Choroid plexus epithelial cell (primary cell): ENCODE measurements at places on chromosomes 3 and 15.

DNA sequence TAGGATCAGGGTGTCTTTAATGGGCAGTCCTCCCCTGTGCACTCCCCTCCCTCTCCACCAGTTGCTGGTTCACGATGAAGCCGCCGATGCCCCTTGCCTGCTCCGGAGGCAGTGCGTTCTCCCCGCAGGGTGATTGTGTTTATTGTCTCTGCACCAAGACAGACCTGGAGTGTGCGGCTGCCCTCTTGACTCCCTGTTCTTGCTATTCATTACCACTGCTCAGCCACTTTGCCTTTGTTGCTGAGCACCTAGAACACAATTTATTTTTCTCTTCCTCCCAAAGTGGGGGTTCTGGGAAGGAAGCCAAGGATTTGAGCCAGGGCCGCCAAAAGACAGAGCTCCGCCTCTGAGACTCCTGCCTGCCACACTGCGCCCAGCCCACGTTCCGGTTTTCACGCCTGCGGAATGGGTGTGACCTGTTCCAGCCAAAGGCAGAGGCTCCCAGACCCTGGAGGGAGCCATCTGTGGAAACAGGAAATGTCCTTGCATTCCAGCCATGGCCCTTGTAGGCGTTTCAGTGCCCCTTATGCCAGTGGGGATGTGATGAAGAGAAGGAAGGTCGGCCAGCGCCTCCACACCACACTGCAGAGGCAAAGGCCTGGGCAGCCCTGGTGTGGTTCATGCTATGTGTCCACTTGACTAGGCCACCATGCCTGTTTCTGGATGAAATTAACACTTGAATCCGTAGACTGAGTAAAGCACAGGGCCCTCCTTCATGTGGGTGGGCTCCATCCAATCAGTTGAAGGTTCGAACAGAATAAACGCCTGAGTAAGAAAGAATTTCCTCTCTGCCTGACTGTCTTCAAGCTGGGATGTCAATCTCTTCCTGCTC is 85.8 kb downstream of the HMG20A start:
- DNase-seq = peak; percentile 52

DNA sequence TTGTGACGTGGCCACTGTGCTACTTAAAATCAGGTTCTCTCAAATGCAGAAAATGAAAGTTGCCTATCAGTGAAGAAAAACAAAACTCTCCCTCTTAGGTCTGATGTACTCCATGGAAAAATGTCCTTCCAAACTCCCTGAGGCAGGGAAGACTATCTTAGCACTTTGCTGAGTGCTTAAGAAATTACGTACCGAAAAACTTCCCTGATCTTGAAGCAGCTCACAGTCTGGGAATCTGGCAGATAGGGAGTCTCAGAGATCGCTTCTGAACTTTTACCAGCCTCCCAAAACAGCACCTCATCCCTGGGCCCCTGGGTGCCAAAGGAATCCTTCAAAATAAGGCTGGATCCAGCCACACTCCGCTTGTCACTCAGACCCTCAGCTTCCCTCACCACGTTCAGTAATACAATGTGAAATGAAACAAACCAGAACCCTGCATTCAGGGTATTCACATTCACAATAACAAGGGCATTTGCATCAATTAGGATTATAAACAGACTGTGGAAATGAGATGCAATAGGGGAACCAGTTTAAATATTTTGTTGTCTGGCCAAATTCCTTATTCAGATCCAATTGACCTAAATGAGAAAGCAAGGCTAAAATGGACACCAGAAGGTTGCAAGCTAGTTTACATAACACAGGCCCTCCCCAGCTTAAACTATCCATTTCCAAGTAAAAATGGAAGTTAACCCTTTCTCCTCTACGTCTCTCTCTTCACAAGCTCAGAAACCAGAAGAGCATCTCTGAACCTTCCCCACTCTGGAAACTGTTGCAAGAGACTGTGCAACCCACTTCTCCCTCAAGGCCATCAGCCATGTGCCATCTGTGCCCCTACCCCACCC is 20.9 kb downstream of the OSBPL10 start:
- peak; percentile 43 for DNase-seq

DNA sequence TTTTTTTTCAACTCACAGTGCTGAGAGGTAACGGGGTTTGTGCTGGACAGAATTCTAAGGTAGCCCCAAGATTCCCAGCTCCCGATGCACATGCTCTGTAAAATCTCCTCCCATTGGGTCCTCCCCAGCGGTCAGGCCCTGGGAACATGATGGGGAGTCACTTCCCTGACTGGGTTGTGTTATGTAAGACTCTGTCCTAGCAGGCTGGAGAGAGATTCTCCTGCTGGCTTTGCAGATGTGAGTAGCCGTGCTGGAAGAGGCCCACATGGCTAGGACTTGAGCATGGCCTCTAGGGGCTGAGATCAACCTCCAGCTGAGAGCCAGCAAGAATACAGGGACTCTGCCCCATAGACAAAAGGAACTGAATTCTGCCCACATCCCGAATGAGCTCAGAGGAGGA is 83.7 kb upstream of the OXTR start:
- DNase-seq = peak; percentile 62

GRCh38 chr3:163548015-163548414 is 1530.3 kb downstream of the SI start:
- no peak for DNase-seq

DNA sequence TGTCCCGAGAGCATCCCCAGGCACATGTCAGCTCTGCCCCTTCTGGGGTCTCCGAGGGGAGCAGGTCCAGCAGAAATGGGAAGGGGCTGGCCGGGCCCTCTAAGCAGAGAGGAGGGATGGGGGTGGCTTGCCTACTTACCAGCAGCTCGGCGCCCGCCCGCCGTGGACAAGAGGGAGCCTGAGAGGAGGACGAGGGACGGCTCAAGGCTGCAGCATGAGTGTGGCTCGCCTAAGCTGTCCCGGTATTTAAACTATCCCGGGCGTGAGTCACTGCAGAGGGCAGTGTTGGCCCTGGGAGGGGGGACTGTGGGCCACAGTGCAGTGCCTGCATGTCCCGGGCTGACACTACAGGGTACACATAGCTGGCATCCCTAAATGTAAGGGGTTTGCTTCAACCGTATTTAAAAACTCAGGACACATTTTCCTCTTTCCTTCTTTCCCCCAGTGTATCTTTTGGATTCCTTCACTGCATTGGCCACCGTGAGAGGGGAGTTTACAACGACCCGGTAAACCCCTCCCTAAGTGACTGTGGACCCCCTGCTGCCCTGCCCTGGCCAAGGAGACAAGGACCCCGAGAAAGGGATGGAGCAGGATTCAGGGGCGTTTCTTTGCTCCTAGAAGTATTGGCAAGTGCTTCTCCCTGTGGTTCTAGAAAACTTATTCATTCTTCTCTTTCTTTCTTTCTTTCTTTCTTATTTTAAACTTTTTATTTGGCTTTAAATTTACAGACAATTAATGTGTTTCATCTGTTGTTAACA is at the start of gene LRRC15:
Gene LRRC15, minus strand, starts transcription at position 222 of the 758 bp plus-strand sequence. CDS start 8,700 bp downstream, outside the sequence.
- DNase-seq = peak; percentile 38

- no peak for DNase-seq
Observed at GRCh38 chr15:43808960-43809678, 8.7 kb downstream of the HYPK start.
